Activated naive CD8-positive, alpha-beta T cell treated with anti-CD3 and anti-CD28 coated beads for 36 hours (primary cell): ENCODE measurements at places on chromosomes 7 and 10.
A peak's percentile ranks its signal among the peaks of the same experiment; 100 is the strongest.

GRCh38 chr10:29064680-29065079 is 224.2 kb upstream of the LYZL1 start:
- H3K36me3 ChIP-seq = no peaks in the 10 kb centered on the region
- DNase-seq = no peak
- no peak overlapping the region for H3K27ac ChIP-seq
- peaks cover 3% of the 10 kb centered on the region for H3K27me3 ChIP-seq

GRCh38 chr7:20244334-20245120 is 27.3 kb upstream of the MACC1 start:
- H3K4me3 ChIP-seq = no peak overlapping the region
- H3K36me3 ChIP-seq = peaks cover 3% of the 10 kb centered on the region
- DNase-seq = no peak
- H3K27me3 ChIP-seq = peaks cover 13% of the 10 kb centered on the region
- no peak overlapping the region for H3K27ac ChIP-seq
- peaks cover 4% of the 10 kb centered on the region for H3K4me1 ChIP-seq

DNA sequence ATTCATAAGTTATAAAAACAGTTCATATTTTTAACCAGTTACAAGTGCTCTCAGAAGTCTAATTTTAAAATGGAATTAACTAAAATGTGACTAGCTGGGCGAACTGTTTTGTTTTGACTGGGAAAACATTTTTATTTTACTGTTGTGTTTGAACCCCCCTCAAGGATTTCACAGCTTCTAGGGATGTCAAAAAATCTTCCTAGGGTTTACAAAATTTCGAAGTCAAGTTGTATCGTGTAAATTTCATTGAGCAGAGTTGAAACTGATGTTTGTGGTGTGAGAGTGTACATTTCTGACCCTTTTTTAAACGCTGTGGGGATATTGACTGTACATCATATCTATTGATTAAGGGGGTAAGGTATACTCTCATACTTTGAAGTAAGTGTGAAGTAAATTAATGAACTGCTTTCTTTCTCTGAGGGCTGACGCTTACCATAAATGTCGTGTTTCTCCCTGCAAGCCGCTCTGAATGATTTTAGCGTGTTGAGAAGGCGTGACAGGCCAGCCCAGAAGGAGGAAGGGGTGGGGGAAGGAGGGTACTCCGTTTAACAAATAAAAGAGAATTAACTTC is 1.8 kb upstream of the SP8 start:
- peaks cover 18% of the 10 kb centered on the region for H3K4me1 ChIP-seq
- no peak overlapping the region for H3K4me3 ChIP-seq
- peaks cover 14% of the 10 kb centered on the region for H3K36me3 ChIP-seq
- DNase-seq = no peak
- H3K27ac ChIP-seq = no peak overlapping the region

- peaks cover 32% of the 10 kb centered on the region for H3K27me3 ChIP-seq
- H3K4me1 ChIP-seq = no peaks in the 10 kb centered on the region
- H3K27ac ChIP-seq = no peak overlapping the region
- H3K4me3 ChIP-seq = no peak overlapping the region
- no peak for DNase-seq
These were observed 111.3 kb upstream of the PODXL start for GRCh38 chr7:131667699-131668098.

DNA sequence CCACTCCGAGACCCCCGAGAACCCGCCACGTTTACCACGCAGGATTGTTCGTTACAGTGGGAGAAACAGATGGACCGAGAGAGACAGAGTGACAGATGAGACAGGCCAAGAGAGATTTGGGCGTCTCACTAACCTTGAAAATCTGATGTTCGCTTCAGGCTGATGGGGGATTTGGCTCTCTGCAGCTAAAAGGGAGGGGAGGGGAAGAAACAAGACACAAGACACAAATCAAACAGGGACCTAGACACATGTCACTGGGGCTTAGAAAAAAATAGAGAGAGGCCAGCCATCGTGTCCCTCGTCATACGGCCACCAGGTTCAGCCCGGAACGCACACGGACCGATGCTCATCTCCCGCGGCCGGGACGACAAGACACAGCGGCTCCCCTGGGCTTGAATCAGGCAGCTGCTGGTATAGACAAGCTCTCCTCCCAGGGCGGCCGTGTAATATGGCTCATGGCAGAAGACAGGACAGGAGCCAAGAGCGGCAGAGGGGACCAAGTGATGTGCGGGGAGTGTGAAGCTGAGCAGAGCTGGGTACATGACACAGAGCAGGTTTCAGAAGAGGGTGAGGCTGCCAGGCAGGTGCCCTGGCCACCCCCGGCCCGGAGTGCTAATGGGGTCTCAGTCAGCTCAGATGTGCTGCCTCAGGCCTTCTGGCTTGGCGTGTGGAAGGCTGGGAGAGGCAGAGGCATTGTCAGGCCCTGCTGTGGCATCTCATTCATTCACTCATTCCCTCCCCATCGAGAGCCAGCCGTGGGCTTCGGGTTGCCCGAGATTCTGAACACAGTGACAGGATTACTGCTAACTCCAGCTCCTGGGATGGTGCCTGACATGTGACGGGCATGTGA is 88.5 kb upstream of the GNA12 start:
- H3K4me1 ChIP-seq = peaks cover 9% of the 10 kb centered on the region
- DNase-seq = no peak
- H3K4me3 ChIP-seq = no peak overlapping the region
- H3K27ac ChIP-seq = peak overlapping the region; percentile 21
- H3K36me3 ChIP-seq = peaks cover 39% of the 10 kb centered on the region
- no peaks in the 10 kb centered on the region for H3K27me3 ChIP-seq

DNA sequence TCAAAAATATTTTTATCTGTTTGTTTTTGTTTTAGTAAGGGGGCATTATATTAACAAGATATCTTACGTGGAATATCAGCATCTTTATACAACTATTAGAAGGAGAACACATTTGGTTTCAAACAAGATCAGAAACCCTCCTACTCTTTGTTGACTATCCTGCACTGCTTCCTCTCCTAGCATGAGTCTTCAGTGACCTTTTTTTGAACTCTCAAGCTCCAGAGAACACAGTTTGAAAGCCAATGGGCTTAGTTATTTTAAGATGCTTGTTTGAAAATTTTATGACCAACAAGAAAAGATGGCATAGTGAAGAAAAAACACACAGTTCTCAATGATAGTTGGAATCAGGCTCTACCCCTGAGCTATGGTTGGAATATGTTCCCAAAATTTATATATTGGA is 37.2 kb upstream of the RTKN2 start:
- peaks cover 4% of the 10 kb centered on the region for H3K27me3 ChIP-seq
- H3K27ac ChIP-seq = no peak overlapping the region
- no peak for DNase-seq
- peaks cover 24% of the 10 kb centered on the region for H3K4me1 ChIP-seq
- H3K36me3 ChIP-seq = peaks cover 2% of the 10 kb centered on the region
- no peak overlapping the region for H3K4me3 ChIP-seq

DNA sequence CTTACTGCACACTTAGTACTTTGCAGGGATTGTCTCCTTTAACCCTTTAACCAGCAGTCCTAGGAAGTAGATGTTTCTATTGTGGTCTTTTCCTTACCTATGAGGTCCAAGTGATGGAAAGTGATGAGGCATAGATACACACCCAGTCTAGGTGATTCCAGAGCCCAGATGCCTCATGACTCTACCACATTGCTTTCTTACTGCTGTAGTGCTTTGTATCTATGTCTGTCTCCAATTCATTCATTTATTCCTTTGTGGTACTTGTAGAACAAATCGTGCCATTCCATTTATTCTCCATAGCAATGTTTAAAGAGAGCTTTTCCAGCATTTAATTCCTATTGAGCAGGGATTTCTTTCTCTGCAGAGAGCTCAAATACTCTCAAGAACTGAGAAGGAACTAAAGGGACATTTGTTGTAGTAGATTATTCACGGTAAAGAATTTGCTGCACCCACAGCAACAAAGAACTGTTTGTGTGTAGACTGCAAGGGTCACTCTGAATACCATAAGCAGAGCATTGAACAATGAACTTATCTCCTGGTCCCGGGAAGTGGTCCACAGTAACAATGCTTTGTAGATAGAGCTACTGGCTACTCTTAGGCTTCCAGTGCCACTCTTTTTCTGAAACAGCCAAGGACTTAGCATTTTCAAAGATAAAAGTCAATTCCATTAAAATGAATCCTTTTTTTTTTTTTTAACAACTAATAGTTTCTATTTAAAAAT is 337.0 kb downstream of the PTEN start:
- H3K27ac ChIP-seq = no peak overlapping the region
- no peak for DNase-seq
- H3K27me3 ChIP-seq = peaks cover 4% of the 10 kb centered on the region
- H3K36me3 ChIP-seq = no peaks in the 10 kb centered on the region

GRCh38 chr10:111498560-111498959 is 421.7 kb downstream of the ADRA2A start:
- H3K36me3 ChIP-seq = no peaks in the 10 kb centered on the region
- H3K27ac ChIP-seq = no peak overlapping the region
- no peaks in the 10 kb centered on the region for H3K4me1 ChIP-seq
- peaks cover 4% of the 10 kb centered on the region for H3K27me3 ChIP-seq
- no peak for DNase-seq

GRCh38 chr10:76453332-76453731 is 1021.9 kb downstream of the LRMDA start:
- no peaks in the 10 kb centered on the region for H3K4me1 ChIP-seq
- H3K36me3 ChIP-seq = no peaks in the 10 kb centered on the region
- no peak overlapping the region for H3K27ac ChIP-seq

- peaks cover 50% of the 10 kb centered on the region for H3K36me3 ChIP-seq
- no peak overlapping the region for H3K27ac ChIP-seq
- no peak overlapping the region for H3K4me3 ChIP-seq
- DNase-seq = no peak
- no peaks in the 10 kb centered on the region for H3K27me3 ChIP-seq
- peaks cover 47% of the 10 kb centered on the region for H3K4me1 ChIP-seq
These were observed 26.2 kb downstream of the C1GALT1 start for GRCh38 chr7:7208520-7208919.

DNA sequence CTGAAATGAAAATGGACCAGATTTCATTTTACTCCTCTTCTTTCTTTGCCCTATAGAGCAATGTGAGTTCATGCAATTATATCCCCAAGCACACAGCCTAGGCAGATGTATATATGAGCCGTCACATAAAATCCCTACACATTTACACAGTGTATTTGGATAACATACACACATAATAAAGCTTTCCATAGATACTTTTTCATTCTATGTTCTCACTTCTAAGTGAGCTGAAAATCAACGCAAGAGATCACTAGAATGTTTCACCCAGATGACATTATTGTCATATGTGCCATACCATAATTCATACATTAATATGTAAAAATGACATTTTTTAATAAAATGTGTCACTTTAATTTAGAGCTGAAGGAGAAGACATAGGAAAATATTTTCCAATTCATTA is 129.4 kb downstream of the INHBA start:
- no peak for DNase-seq
- no peak overlapping the region for H3K4me3 ChIP-seq
- peaks cover 12% of the 10 kb centered on the region for H3K27me3 ChIP-seq
- H3K27ac ChIP-seq = no peak overlapping the region

GRCh38 chr10:97499561-97500296 is 1.0 kb downstream of the UBTD1 start:
- no peak for DNase-seq
- H3K4me1 ChIP-seq = peaks cover 29% of the 10 kb centered on the region

- H3K4me1 ChIP-seq = peaks cover 86% of the 10 kb centered on the region
- peak overlapping the region; percentile 84 for H3K27ac ChIP-seq
- no peaks in the 10 kb centered on the region for H3K27me3 ChIP-seq
These were observed 221.2 kb downstream of the FAM107B start for GRCh38 chr10:14553448-14553847.

DNA sequence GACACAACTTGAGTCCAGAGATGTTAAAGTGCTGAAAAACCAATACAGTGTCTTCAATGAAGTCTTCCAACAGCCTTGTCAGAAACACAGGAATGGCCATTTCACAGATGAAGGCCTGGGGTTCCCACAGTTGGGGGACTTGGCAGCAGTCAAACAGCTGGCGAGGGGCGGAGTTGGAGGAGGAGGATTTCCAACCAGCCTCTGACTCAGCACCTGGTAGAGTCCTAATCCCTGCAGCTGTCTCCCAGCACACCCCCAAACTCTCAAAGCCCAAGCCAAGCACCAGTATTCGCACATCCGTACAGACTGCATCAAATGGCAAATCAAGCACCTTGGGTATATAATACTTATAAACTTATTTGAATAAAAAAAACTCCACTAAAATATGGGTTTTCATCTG is 28.0 kb downstream of the CTBP2 start:
- H3K27ac ChIP-seq = no peak overlapping the region
- H3K36me3 ChIP-seq = no peaks in the 10 kb centered on the region
- H3K27me3 ChIP-seq = peaks cover 20% of the 10 kb centered on the region
- DNase-seq = no peak
- H3K4me3 ChIP-seq = no peak overlapping the region

- no peak overlapping the region for H3K4me3 ChIP-seq
- no peaks in the 10 kb centered on the region for H3K4me1 ChIP-seq
- H3K36me3 ChIP-seq = peaks cover 4% of the 10 kb centered on the region
- H3K27ac ChIP-seq = no peak overlapping the region
These were observed 49.5 kb upstream of the RSU1 start for GRCh38 chr10:16866541-16867275.

DNA sequence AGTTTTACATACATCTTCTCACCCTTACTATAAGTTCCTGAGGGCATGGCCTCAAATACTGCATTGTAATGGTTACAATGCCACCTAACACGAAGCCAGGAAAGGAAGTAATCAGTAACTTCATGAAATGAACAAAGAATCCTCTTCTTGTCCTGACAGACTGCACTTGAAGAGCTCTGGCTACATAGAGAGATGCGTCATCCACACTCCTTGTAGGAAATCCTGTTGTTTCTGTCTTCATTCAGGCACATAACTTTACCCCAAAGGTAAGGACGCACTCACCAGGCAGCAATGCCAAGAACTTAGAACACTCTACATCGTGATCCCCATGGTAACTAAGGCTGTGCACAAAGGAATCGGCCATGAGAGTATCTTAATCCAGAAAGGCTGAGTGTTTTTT is 80.3 kb upstream of the ARID5B start:
- no peak overlapping the region for H3K27ac ChIP-seq
- H3K4me1 ChIP-seq = peaks cover 3% of the 10 kb centered on the region
- H3K27me3 ChIP-seq = no peaks in the 10 kb centered on the region
- no peak overlapping the region for H3K4me3 ChIP-seq
- no peak for DNase-seq

DNA sequence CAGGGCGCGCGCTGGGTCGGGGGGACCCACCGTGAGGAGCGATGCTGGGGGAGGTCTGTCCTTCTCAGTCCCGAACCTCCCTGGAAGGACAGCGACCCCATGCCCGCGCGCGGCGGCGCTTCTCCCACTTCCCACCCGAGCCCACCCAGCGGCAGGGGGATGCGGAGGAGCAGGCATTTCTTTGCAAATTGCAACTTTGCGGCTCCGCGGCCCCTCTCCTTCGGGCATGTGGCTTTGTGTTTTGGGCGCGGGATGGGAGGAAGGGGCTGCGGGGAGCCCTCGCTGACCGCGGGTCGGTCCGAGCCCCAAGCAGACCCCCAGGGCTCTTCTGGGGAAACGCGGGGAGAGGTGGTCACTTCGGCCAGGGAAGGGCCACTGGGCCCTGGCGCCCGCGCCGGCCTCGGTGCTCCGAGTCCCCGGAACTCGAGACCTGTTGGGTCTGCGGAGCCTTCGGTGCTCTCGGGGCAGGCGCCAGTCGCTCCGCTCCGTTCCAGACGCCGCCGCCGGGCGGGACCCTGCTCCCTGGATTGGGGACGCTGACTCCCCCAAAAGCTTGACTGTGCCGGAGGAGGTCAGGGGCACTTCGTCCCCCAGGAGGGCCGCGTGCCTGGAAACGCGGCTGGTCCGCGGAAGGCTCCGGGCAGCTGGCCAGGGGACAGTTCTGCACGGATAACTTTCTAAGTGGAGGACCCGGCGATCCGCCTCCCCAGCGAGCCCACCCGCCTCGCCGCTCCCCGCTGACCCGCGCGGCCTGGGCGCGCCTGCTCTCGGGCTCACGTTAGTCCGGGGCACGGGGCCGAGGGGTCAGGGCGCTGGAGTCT is 164.2 kb upstream of the DPP6 start:
- H3K27me3 ChIP-seq = peaks cover 41% of the 10 kb centered on the region
- no peaks in the 10 kb centered on the region for H3K4me1 ChIP-seq
- H3K4me3 ChIP-seq = no peak overlapping the region
- no peaks in the 10 kb centered on the region for H3K36me3 ChIP-seq
